ENCODE measurements at places on chromosomes 7 and 10. TPM values are rescaled to one million over a fixed set of nuclear protein-coding genes. Genes with fewer than 3 reads are reported as not detected.

DNA sequence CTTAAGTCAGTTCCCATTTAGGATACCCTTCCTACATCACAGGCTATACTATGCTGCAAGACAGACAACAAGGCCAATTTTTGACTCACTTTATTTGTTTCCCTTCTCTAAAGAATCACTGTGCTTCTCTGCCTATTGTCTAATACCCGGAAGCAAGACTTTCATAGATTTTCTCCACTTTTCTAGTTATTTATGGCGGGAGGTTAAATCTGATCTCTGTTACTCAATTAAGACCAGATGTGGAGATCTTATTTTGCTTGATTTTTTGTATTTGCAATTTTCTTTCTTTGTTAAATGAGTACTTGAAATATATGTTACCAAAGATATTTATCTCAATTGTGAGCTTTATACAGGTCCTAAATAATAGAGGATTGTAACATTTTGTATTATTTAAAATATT, 511.5 kb downstream of the ATRNL1 start:
- no peak for DNase-seq

DNA sequence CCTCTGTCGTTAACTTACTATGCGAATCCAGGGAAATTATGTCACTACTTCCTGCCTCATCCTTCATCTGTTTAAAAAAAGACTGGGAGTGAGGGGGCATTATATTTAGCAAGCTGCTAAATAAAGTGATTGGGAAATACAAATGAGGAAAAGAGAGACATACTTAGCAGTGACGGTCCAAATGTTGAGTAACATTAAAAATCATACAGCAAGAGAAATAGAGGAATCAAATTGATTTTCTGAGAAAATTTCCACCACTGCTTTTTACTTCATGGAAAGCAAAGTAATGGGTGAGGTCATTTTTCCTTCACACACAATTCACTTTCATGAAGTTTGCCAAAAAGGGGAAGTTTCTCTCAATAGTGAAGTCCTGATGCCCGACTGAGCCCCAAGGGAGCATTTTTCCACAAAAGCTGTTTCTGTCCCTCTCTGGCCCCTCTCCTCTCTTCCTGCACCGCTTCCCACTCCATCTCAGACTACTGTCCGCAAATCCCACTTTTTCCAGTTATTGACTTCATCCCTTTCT, 61.9 kb upstream of the ADO start:
- DNase-seq, result peak; percentile 56

DNA sequence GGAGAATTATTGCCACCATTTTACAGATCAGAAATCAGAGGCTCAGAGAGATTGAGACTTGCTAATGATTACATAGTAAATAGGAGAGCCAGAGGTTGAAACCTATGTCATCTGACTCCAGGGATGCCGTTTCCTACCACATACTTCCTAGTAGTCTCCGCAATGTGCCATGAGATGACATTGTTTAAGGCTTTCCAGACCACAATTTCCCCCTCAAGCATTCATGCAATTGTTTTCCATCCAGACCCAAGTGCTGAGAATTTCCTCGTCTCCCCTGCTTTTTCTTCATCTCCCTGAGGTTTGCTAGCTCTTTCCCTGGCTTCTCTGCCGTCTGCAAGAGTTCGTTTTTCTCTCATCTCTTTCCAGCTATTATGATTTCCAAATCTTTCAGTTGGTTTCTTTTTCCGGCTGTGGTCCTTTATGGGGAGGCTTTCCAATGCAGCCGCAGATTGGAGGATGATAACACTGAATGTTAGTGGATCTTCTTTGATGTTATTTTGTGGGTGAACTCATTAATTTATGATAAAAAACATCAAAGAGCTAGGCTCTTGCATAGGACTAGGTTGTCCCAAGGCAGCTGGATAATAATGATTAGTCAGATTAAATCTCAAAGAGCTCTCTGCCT, 6.9 kb upstream of the GOLGA7B start:
- DNase-seq, result no peak

GRCh38 chr10:55400075-55400849, 599.2 kb upstream of the PCDH15 start:
- DNase-seq, result no peak

DNA sequence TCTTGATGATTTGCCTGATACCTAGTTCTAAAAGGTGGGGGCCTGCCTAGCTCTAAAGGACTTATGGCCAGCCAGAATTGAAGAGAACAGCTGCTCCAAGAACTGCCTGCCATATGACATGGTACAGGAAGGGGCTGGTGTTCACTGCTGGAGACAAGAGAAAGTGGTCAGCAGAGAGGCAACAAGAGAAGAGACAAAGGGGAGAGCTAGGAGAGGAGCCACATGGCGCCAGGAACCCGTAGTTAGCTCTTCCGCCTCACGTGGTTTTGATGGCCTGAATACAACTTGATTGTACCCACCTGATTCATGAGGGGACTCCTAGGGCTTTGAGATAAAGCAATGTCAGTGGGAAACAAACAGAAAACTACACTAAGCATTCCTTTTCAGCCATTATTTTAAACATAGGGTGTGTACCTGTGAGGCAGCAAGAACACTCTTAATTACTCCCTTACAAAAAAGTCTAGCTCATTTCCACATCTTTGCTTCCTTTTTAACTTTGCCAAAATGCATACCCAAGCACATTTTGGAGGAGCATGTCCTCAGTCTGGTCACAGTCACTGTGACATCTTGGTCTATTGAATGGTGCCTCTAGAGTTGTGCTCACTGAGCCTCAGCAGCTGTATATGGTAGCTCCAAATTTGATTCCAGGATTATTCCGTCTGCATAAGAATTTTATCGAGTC, 71.6 kb downstream of the CCDC71L start:
- no peak for DNase-seq

DNA sequence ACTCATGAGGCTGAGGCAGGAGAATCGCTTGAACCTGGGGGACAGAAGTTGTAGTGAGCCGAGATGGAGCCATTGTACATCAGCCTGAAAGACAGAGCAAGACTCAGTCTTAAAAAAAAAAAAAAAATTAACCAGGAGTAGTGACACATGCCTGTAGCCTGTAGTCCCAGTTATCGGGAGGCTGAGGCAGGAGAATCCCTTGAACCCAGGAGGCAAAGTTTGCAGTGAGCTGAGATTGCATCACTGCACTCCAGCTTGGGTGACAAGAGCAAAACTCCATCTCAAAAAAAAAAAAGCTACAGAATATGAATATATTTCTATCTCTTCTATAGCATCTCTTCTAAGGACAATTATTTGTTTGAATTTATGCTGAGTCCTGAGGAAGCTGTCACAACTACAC, 6.5 kb downstream of the AZGP1 start:
- DNase-seq, result no peak

DNA sequence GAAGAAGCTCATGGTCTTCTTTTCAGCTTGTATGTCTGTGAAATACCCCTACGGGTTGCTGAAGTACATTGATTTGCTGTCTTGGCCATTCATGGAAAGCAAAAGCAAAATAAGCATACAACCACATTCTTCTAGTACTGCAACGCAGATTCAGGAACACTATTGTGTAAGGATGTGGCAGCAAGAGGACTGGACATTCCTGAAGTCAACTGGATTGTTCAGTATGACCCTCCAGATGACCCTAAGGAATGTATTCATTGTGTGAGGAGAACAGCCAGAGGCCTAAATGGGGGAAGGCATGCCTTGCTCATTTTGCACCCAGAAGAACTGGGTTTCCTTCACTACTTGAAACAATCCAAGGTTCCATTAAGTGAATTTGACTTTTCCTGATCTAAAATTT, 133.4 kb upstream of the ANKRD1 start:
- no peak for DNase-seq

DNA sequence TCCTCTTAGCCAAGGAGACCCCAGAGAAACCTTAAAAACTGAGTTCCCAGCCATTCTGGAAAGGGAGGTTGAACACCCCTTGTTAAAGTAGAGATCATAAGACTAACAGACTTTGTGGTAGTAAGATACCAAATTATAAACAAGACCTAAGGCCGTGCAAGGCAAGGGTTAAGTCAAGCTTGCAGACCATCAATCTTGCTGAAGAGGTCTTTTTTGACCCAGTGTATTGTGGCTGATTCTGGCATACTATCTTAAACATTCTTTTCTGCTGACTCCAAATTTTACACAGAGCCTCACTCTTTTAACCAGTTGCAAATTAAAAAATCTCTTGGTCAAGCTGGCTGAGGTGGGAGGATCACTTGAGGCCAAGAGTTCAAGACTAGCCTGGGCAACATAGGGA, 1.2 kb upstream of the TBRG4 start:
- no peak for DNase-seq

GRCh38 chr10:71435571-71436267, 39.0 kb downstream of the CDH23 start:
- no peak for DNase-seq

- peak; percentile 50 for DNase-seq
These were observed 99.9 kb downstream of the CUBN start for GRCh38 chr10:17029581-17030271.

- DNase-seq, result no peak
These were observed 85.1 kb downstream of the KLF6 start for GRCh38 chr10:3699916-3700315.

DNA sequence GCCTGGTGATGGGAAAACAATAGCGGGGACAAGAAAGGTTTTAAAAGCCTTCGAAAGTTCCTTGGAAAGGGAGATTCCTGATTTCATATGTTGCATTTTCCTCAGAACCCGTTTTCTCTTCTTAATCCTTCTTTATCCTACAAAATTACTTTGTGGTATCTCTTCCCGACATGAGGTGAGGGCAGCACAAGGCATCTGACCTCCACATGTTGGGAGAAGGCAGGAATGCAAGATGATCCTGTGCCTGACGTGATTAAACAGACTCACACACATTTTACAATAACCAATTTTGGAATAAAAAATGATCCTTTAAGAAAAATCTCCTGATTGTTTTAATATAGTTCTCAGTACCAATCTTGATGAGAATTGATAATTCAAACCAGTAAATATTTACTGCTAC, 153.3 kb upstream of the MKLN1 start:
- DNase-seq, result no peak

DNA sequence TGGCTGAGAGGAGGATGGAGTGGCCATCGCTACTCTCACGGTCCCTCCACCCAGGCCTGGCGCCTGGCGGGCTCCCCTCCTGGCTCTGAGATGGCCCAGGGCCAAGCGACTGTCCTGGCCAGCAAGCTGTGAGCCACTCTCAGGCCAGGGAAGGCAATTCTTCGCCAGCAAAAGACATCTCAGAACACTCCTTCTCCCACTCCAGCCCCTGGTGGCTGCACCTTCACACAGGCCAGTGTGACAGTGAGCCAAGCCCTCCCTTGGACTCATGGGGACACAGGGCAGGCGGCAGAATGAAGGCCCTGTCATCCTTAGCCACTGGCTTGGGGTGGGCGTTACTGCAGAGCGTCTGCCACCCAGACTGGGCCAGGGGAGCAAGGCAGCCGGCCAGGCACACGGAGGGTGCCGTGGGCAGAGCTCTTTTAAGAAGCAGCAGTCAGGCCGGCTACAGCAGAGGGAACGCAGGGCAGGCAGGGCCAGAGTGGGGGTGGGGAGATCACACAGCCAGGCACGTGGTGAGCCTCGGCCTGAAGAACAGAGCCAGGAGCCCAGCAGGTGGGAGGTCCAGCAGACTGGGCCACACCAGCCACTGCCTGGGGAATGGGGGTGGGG, 14.4 kb downstream of the STK32C start:
- DNase-seq, result no peak

DNA sequence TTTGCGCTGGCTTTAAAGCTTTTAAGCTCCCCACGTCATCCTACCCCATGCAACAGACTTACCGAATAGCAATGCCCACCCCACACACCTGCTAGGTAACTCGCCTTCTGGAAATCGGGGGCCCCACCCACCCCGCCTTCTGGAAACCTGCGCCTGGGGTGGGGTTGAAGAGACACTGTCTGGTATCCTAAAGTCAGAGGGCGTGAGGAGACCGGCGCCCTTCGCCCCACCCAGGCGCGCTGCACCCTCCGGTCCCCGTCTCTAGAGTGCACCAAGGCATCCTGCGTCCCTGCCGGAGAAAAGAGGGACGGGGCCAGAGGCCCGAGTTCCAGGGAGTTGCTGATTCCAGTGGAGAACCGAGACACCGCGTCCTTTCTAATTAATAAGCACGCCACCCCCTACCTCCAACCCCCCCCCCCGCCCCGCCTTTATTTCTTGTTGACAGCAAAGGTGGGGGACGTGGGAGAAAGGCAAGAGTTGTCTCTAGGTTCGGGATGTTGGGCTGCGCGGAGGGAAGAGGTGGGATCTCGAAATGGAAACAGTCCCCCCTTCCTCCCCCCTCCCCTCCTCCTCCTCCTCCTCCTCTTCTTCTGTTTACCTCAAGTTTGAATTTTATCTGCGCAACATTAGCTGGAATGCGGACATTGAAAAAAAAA, 220.9 kb upstream of the MKLN1 start:
- DNase-seq, result peak; percentile 13

GRCh38 chr10:110083884-110084283, 76.1 kb downstream of the ADD3 start:
- no peak for DNase-seq

- DNase-seq, result no peak
These were observed 154.7 kb downstream of the MGMT start for GRCh38 chr10:129621693-129622092.

DNA sequence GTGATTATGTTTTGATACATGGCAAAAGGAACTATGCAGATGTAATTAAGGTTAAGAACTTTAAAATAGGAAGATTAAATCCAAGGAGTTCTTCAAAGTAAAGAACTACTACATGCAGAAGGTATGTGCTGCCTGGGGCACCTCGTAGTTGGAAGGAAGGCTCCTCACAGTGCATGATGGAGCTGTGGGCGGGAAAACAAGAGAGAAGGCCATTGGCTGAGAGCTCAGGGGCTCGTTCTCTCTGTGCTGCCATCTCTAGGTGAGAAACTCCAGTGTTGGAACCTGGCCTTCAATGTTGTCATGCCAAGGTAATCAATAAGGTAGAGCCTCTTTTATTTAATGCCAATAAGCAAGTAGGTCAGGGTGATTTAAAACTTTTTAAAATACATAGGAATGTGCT, 391.4 kb upstream of the ETV1 start:
- DNase-seq, result no peak

GRCh38 chr7:129989466-129989865, 36.7 kb upstream of the UBE2H start:
- no peak for DNase-seq

DNA sequence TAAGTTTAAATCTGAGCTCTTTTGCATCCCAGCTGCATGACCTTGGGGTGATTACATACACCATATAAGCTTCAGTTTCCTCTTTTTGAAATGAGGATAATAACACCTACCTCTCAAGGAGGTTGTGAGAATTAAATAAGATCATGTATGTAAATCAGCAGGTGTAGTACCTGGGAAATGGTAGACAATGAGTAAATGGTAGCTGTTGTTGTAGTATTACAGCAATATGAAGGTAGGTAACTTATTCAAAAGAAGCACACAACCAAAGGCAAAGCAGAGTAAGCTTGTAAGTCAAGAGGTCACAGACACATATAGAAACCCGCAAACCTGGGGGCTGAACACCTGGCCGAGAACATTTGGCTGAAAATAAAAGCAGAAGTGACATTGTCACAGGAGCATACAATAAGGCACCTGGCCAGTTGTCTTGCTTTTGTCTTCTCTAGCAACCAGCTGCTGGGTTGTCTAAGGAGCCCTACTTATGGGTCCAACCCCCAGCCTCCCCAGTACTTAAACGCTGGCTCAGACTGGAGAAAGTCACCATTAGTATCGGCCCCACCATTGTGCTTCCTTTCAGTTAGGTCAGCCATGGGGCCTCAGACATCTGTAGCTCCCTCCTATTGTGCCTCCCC, 203.6 kb upstream of the MKLN1 start:
- DNase-seq, result no peak

GRCh38 chr7:93836116-93836515, 54.4 kb downstream of the TFPI2 start:
- no peak for DNase-seq

Gene ATRNL1
- 5.9 TPM for polyA plus RNA-seq

Gene CHCHD3
- 50.9 TPM for polyA plus RNA-seq

Gene LIPK
- not detected for polyA plus RNA-seq

Gene PRR15
- 0.10 TPM for polyA plus RNA-seq

Gene SH2B2
- polyA plus RNA-seq, result 6.3 TPM

Gene MCMBP
- polyA plus RNA-seq, result 65.9 TPM

Gene LBX1
- polyA plus RNA-seq, result 1.5 TPM

Gene HOGA1
- 0.62 TPM for polyA plus RNA-seq
